ENCODE measurements at places on chromosomes 7 and 10. TPM values are rescaled to one million over a fixed set of nuclear protein-coding genes. Genes with fewer than 3 reads are reported as not detected.

The CRYGN gene
- total RNA-seq = 1.0 TPM

The NHLRC2 gene
- 24.1 TPM for total RNA-seq

The AS3MT gene
- 1.1 TPM for total RNA-seq

The LIPF gene
- not detected for total RNA-seq

The SAMD8 gene
- total RNA-seq = 47.4 TPM

The IDI2 gene
- not detected for total RNA-seq

The HIP1 gene
- total RNA-seq = 24.9 TPM

- no peak for DNase-seq
Observed at GRCh38 chr10:123748711-123749110, 82.6 kb downstream of the GPR26 start.

DNA sequence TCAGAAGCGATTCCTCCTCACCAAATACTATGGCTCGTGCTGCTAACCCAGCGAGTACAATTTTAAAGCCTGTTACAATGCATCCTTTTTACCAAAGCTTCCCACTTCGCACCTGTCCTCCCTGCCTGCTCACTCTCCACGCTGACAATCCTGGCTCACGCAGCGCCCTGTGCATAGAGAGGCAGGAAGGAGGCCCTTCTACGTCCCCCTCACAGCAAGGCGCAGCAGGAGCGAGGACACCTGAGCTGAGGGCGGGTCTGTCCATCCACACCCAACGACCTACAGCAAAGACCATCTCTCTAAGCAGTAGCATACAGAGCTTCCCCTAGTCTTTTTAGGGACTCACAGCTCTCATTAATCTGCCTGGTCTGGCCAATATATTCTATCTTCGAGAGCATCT, 46.0 kb downstream of the MKI67 start:
- DNase-seq = no peak

- no peak for DNase-seq
Observed at GRCh38 chr7:47078241-47078640, 503.7 kb downstream of the TNS3 start.

GRCh38 chr10:124322191-124322980, 96.3 kb downstream of the OAT start:
- no peak for DNase-seq

DNA sequence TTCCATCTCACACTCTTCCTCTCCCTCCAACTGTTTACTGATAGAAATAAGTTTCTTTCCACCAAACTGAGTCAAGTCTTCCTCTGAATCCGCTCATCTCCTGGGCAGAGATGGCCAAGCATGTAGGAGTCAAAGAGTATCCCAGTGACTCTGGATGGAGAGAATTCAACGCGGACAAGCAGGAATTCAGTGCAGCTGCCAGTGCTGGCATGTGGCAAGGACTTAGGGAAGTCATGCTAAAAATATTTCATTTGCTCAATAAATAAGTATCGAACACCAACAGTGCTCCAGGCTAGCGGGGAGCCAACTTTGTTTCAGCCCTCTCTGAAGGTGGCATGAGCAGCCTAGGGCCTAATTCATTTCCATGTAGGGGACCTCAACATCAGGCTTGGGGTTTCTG, 351.6 kb upstream of the ZMIZ1 start:
- no peak for DNase-seq

DNA sequence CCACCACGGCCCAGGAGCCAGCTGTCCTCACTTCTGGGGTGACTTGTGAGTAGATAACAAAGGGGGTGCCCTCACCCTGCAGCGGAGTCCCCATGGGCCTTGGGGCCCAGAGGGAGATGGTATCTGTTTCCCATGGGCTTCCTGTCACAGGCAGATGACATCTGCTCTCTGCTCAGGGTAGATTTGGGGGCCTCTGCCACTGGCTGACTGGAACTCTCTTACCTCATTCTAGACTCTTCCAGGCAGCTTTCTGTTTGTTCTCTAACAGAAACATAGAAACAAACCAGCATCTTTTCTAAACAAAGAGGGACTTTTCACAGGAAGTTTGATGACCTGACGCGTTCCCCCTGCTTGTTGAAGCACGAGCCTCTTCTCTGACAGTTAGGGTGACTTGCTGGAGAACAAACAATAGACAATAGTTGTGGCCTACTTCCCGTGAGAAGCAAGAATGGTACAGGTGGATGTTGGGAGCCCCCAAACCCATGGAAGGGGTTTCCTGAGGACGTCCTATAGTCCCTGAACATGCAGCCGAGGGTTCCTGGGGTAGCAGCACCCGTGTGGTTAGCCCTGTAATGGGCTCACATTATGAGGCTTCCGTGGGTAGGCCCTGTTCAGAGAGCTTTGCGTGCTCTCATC, 61.6 kb downstream of the GRK5 start:
- no peak for DNase-seq

DNA sequence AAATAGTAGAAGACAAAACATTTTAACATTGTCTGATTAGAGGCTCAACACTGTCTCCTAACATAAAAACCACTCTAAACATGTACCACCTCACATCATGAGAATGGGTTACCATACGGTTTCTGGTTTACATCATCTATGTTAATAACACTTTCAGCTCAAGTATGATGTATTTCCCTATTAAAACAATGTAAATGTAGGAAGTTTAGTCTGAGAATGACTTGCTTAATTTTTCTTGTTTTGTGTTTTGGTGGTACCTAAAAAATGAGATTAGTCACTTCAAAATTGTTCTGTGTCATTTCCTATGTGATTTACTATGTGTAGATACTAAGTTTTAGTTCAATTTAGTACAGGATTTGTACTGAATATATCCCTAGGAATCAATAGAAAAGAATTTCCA, 195.8 kb upstream of the SEMA3C start:
- DNase-seq = no peak

GRCh38 chr10:111875725-111876124, 307.8 kb downstream of the GPAM start:
- DNase-seq = no peak

GRCh38 chr10:35372329-35372728, 36.0 kb downstream of the CCNY start:
- no peak for DNase-seq

- DNase-seq = no peak
Observed at GRCh38 chr10:83367036-83367435, 772.3 kb upstream of the GHITM start.

DNA sequence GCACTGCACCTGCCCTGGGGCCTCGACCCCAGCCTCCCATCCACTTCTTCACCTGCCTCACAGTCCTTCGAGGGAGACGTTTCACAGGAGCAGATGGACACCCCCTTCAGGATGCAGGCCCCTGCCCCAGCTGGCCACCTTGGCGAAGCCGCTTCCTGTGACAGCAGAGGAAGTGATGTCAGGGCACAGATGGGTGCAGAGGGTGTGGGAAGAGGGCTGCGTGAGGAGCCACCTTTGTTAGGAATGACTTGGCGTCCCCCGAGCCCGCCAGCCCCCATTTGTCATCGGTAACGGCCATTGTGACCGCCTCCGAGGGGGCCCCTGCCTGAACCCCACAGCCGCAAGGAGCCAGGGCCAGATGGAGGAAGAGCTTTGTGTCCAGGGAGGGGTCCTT, 47.4 kb upstream of the SLC29A3 start:
- no peak for DNase-seq

DNA sequence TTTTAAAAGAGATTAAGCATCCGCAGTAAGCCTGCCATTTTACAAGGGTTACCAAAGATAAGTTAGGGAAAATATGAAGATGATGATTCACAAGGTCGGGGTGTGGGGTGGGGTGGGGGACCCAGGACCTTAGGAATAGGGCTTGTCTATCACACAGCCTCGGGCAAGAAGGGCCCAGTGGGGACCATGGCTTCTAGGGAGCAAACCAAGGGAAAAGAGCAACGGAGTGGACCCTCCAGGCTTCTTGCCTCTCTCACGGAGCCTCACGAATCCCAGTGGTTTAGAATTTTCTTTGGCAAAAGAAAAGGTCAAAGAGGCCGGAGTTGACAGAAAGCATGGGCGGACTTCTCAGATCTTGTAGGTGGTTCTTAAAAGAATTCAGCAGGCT, 1.3 kb downstream of the PRKCQ start:
- no peak for DNase-seq

DNA sequence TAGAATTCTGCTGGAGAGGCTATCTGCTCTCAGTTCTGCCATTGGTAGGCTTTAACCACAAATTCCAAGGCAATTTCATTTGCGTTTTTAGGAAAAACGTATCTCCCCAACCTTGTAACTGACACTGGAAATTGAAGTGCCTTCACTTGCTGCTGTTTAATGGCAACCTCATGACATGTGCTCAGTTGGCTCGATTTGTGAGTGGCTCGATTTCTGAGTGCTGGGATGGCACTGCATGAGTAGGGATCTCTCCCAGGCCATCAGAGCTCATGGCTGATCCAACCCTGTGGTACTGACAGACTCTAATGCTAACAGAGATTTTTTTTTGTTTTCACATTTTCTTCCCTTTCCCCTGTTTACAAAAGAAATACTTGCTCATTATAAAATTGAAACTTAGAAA, 56.0 kb downstream of the SUFU start:
- no peak for DNase-seq

GRCh38 chr10:111246814-111247452, 170.1 kb downstream of the ADRA2A start:
- no peak for DNase-seq

GRCh38 chr10:124510759-124511158, 49.1 kb downstream of the LHPP start:
- DNase-seq = no peak

DNA sequence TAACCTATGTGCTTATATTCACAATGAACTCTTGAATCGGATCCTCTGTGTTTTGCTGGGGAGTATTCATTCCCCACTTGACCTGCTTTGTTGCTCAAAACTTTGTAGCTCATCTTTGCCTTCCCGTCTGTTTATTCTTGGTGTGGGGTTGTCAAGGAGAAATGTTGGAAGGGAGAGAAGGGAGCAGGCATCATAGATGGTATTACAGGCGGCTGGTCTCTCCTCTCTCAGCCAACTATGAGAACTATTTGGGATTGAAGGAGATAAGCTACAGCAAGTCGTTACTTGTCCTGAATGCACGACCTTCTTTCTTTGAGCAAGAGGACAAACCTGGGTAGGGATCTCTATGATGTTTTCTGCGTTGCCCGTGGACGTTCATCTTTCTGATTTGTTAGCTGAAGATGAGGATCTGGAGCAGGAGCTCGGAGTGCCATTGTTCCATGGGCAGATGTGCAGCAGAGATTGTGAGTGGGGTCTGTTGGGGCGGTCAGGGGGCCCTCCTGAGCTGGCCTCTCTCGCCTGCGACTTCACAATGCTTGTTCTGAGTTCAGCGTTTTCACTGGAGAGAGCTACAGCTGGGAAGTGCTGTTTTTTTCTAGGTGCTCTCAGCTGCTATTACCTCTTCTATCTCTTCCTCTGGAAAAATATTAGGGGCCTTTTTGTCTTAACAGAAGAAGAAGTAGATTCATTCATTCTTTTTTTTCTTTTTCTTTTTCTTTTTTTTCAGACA, 126.9 kb upstream of the KLF6 start:
- DNase-seq = no peak
